ENCODE measurements at places on chromosomes 2 and 18.

DNA sequence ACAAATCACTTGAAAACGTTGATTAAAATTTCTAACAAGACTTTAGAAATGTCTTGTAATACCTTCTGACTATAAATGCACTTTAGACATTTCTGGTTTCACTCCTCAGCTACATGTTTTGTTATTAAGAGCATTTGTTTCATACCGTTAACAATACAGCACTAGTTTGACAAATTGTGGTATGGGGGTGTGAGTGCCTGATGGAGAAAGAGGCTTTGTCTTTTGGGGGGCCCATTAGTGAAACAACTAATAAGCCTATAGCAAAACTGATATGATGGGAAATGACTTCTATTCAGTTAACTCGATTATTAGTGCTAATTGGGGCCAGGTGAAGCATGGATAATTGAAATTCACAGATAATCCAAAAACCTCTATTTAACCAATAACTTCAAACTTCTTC, 30.9 kb upstream of the ZNF516 start:
- no peak for DNase-seq

- no peak for DNase-seq
These were observed 22.7 kb downstream of the CNNM4 start for GRCh38 chr2:96783388-96783787.

DNA sequence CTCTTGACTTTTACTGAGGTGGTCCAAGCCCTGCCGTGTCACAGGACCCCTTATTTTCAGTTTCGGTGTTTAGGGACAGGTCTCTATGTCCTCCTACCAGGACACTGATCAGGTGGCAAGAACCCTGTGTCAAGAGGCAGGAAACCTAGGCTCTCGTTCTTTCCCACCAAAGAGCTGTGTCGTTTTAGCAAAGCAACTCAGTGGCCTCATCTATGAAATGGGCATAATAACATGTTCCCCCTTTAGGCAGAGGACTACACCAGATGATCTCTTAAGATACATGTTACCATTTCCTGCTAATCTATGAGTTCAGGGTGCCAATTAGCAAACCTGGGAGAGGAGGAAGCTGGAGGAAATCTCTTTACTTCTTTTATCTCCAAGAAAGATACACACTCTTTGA, 1.9 kb downstream of the RAB31 start:
- DNase-seq: no peak

GRCh38 chr18:26429535-26430226, 118.7 kb downstream of the KCTD1 start:
- DNase-seq: no peak

- no peak for DNase-seq
These were observed 5.4 kb downstream of the SNORC start for GRCh38 chr2:232875256-232876121.
